Kidney glomerular epithelial cell (primary cell): ENCODE measurements at places on chromosomes 7 and 10.

GRCh38 chr7:26368542-26368941, 76.9 kb downstream of the SNX10 start:
- DNase-seq, result no peak

GRCh38 chr7:122896509-122896908, 10.2 kb upstream of the CADPS2 start:
- DNase-seq, result no peak

DNA sequence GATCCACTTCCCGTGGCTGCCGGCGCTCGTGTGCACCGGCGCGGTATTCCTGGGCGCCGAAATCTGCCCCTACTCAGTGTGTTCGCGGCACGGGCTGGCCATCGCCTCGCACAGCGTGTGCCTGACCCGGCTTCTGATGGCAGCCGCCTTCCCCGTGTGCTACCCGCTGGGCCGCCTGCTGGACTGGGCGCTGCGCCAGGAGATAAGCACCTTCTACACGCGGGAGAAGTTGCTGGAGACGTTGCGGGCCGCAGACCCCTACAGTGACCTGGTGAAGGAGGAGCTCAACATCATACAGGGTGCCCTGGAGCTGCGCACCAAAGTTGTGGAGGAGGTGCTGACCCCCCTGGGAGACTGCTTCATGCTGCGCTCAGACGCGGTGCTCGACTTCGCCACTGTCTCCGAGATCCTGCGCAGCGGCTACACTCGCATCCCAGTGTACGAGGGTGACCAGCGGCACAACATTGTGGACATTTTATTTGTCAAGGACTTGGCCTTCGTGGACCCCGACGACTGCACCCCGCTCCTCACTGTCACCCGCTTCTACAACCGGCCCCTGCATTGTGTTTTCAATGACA, 1.3 kb downstream of the CNNM1 start:
- no peak for DNase-seq

GRCh38 chr10:103465411-103466179, 6.9 kb upstream of the CALHM1 start:
- DNase-seq, result no peak

DNA sequence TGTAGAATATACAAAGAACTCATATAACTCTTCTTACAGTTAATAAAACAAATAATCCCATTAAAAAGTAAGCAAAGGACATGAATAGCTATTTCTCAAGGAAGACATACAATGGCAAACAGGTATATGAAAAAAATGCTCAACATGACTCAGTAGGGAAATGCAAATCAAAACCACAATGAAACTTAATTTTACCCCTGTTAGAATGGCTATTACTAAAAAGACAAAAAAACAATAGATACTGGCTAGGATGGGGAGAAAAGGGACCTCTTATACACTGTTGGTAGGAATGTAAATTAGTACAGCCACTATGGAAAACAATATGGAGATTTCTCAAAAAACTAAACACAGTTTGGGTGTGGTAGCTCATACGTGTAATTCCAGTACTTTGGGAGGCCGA, 37.8 kb downstream of the HERPUD2 start:
- no peak for DNase-seq

DNA sequence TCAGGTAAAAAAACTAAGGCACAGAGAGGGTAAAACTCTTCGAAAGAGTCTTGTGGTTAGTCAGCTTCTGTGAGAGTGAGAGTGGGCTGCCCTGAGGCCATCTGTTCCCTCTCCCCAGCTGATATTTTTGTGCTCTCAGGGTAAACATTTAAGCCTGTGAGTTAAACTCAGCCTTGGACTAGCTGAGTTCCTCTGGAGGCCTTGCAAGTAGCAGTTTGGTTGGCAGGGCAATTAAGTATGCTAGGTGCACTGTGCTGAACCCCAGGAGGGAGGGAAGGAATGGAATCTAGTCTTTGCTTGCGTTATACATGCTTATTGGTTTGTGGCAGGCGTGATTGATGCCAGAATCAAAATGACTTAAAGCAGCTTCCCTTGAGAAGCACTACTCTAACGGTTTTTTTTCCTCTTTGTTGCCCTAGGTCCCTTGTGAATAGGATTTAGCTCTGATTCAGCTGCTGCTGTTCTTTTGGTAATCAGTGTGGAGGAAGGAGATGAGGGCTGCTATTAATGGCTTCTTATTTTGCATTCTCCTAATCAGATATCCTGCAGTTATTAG, 140.2 kb downstream of the AUTS2 start:
- DNase-seq, result no peak
